ENCODE measurements at places on chromosomes 12 and 14.

DNA sequence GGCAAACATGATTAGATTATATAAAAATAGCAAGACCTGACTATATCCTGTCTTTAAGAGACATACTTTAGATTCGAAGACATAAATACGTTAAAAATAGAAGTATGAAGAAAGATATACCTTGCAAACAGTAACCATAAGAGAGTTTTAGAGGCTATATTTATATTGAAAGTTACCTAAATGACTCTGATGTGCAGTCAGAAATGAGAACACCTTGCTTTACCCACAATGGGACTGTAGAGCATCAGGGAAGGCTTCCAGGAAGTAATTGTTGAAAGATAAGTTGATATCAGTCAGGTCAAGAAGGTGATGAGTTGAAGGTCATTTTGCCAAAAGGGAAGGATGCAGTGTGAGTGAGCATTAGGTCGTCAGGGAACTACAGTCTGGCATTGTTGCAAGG is 110.2 kb downstream of the NEDD1 start:
- no peak for DNase-seq

- DNase-seq = no peak
Measured at GRCh38 chr14:38799671-38800070, 303.4 kb downstream of the SEC23A start.

- DNase-seq = no peak
Measured at GRCh38 chr14:31162910-31163649, 44.5 kb downstream of the HECTD1 start.

DNA sequence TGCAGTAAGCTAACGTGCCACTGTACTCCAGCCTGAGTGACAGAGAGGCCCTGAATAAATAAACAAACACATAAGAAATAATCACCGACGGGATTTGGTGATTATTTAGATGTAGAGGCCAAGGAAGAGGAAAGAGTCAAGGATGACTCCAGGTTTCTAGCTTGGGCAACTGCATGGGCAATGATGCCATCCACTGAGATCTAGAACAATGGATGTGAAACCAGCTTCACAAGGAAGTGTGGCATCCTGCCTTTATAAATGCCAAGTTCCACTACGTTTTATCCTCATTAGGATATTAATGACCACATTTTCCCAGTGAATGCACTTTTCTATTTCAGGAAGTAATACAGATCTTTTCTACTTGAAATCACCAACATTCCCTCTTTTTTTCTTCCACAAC is 10.9 kb upstream of the PTGER2 start:
- DNase-seq = no peak

DNA sequence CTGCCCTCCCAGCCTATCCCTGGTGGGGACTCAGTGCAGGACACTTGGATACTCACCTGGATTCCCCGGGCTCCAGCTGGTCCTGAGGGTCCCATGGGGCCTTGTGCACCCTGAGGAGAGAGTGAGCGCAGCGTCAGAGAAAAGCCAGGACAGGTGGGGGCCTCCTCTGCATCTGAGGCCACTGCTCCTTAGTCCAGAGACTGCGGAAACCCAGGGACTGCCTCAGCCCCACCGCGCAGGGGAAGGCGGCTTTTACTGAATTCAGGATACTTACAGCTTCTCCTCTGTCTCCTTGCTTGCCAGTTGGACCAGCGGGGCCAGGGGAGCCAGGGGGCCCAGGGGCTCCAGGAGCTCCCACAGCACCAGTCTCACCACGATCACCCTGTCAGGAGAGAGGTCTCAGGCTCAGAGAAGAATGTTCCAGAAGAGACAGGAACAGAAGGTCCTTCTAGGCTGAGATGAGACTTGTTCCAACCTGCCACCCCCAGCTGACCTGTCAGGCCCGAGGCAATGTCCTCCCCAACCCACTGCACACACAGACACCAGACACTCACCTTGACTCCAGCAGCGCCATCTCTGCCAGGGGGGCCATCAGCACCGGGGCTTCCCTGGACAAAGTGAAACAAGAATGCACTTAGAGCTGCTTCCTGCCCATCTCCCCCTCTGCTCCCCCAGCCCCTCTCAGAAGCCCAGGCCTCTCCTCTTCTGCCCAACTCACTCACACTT is 13.8 kb downstream of the TMEM106C start:
- no peak for DNase-seq

DNA sequence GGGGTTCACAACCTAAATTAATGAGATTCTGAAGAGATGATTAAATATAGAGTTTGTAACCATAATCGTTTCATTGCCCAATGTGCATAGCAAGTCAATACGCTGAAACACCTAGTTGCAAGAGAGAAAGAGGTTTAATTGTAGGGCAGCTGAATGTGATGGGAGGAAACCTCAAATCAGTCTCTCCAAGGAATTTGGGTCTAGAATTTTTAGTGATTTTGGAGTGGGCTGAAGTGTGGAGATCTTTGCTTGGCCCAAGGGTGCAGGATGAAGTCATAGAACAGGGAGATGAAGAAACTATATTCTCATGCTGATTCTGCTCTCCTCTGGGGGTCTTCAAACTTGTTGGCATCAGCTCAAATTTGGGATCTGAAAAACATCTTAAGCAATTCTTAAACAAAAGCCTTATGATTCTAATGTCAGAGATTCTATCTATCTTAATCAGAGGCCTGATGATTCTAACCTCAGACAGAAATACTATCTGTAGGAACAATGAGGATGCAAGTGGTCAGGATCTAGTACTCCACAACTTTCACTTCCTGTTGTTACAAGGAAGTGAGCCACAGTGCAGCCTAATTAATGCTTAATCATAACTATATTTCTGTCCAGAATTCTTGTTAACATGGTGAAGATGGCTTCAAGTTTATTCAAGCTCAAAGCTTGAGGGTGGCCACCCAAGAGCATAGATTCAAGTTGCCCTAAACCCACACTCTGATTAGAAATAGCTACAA is 80.2 kb upstream of the FUT8 start:
- DNase-seq = no peak

DNA sequence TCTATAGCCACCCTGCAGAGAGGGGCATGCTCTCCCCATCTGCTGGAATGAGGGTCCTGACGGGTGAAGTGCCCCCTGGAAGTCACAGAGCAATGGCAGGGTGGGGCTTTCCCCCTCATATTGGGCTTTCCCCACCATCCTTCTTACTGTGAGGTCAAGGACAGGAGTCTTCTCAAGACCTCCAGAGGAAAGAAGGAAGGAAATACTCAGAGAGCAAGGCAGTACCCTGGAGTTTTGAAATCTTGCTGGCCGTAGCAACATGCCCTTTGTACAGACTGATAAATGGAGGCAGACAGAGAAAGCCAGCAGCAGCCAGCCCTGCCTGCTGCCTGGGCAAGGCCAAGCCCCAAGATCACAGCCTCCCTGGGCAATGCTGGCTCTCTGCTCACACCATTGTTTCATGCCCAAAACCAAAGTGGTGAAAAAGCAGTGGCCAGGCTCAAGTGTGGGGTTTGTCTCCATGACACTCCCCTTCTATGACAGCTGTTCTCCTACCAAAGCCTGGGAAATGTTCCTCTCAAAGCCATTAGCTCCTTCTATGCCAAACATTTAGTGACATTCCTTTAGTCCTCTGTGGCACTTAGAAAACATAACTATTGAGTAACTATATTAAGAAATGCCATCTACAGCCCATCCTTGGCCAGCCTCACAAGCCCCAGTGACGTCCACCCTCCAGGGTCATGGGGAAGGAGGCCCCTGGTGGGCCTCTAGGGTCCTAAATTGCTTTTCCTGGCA is 13.2 kb upstream of the ITPK1 start:
- no peak for DNase-seq

All from effector CD4-positive, alpha-beta T cell (primary cell).